Neural crest cell (in vitro differentiated cells): ENCODE measurements at places on chromosomes 7 and 10.

GRCh38 chr7:143322760-143323633, 7.1 kb downstream of the CLCN1 start:
- no peak for DNase-seq

- no peak for DNase-seq
Observed at GRCh38 chr10:32308027-32308603, 38.8 kb downstream of the EPC1 start.

- no peak for DNase-seq
Observed at GRCh38 chr7:154431045-154431444, 378.8 kb downstream of the DPP6 start.

GRCh38 chr7:124856299-124856888, 73.2 kb downstream of the POT1 start:
- no peak for DNase-seq

- DNase-seq: no peak
Observed at GRCh38 chr7:45391618-45392451, 182.3 kb upstream of the ADCY1 start.

DNA sequence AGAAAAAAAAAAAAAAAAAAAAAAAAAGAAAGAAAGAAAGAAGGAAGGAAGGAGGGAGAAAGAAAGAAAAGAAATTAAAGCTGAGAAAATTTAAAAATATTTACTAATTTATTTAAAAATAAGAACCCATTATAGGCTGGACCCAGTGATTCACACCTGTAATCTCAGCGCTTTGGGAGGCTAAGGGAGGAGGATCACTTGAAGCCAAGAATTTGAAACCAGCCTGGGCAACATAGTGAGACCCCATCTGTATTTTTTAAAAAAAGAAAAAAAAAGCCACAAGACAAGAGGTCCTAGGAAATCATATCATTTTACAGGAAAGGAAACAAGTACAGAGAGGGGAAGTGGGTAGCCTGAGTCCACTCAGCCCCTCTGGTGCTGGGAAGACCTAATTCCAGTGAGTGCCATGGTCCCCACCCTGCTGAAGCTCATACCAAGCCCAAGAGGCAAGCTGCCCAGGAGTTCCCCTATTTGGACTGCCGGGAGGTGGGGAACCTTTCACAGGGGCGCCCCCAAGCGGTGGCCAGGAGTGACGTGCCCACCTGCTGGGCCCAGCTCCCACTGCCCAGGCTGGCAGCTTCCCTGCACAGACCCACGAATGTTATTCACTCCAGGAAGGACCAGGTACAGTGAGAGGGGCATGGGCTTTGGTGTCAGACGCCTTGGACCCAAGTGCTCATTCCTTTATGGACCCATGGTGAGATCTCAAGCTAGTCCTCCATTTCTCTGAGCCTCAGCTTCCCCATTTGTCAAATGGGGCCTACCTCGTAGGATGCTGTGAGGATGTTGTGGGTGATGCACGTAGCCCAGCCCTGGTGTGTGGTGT, 133.6 kb downstream of the ZMIZ1 start:
- peak; percentile 47 for DNase-seq

DNA sequence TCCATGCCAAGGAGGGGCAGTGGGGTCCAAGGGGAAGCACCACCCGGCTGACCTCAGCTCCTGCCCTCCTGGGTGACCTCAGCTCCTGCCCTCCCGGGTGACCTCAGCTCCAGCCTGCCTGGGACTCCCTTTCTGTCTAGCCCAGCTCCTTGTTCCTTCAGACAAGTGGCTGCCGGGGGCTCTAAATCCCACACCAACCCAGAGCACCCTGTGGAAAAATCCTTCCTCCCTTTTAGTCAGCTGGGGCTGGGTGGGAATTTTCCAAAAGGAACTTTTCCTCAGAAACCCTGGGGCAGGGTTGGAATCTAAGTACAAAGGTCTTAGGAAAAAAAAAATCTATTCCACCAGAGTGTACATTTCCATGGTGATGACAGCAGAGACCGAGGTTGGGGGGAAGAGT, 36.3 kb downstream of the AKR1B1 start:
- DNase-seq: no peak

GRCh38 chr10:34467364-34467763, 347.7 kb downstream of the PARD3 start:
- DNase-seq: no peak

DNA sequence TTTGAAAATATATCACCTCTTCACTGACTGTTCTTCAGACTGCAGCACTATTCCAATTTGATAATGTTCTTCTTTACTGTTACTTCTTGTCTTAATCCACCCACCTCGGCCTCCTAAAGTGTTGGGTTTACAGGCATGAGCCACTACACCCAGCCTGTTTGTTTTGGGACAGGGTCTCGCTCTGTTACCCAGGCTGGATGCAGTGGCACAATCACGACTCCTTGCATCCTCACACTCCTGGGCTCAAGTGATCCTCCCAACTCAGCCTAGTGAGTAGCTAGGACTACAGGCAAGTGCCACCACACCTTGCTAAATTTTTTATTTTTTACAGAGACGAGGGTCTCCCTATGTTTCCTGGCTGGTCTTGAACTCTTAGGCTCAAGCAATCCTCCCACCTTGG, 77.9 kb downstream of the NDUFB2 start:
- DNase-seq: no peak

DNA sequence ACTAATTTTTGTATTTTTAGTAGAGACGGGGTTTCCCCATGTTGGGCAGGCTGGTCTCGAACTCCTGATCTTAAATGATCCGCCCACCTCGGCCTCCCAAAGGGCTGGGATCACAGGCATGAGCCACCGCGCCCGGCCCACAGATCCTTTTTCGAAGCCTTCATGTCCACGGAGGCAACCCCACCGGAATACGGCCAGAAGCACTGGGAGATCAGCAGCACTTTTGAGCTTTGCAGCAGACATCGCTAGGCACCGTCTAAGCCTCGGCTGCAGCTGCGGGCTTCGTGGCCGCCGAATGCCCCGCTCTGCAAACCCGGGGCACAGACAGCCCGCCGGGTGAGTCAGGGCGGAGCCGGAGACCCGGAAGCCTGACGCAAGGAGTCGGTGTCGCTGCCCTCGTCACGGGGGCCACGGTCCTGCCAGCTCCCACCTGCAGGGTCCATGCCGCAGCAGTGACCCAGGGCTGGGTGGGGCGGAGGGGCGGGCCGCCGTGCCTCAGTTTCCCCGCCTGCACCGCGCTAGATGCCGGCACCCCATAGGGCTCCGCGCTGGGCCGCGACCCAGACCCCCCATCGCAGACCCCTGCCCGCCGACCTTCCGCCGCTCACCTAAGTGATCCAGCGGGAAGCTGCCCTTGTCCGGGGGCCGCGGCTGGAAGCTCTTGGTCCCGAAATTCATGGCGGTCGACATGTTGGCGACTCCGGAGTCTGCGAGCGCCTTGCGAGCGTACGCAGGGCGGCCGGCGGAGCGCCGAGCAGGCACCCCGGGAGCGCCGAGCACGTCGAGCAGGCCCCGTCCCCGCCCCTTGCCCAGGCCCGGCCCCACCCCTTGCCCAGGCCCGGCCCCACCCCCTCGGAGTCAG, at the start of gene COX19:
COX19 (minus strand) TSS at position 730 of the 862 bp plus-strand sequence; CDS start at position 690, 40 bp downstream.
- DNase-seq: peak; percentile 88

DNA sequence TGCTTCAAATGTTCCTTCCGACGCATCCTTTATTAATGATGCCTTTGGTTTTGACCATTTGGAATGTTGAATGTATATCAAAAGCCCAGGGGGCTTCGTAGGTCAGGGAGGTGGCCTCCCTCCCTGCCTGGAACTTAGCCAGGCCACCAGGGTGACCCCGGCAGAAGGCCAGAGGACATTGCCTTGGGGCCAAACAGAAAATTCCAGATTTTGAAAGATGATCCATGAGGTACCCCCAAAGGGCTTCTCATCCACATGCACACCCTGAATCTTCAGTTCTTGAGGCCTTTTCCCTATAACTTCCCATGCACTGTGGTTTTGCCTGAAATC, 171.7 kb downstream of the ADAM12 start:
- no peak for DNase-seq

GRCh38 chr10:52883996-52884871, 111.7 kb upstream of the MBL2 start:
- DNase-seq: peak; percentile 58

- no peak for DNase-seq
Observed at GRCh38 chr10:129895811-129896135, 68.3 kb downstream of the EBF3 start.

- DNase-seq: no peak
Observed at GRCh38 chr7:97275475-97275874, 158.0 kb downstream of the SDHAF3 start.

- no peak for DNase-seq
Observed at GRCh38 chr10:97542169-97543024, 30.2 kb upstream of the ANKRD2 start.

GRCh38 chr10:48568546-48568945, 36.3 kb downstream of the ARHGAP22 start:
- DNase-seq: no peak

GRCh38 chr10:126421756-126422256, 33.5 kb upstream of the ADAM12 start:
- no peak for DNase-seq

GRCh38 chr10:128708182-128708581, 582.0 kb upstream of the MKI67 start:
- DNase-seq: no peak

- no peak for DNase-seq
Observed at GRCh38 chr7:18437101-18437500, 58.4 kb upstream of the HDAC9 start.

GRCh38 chr10:129867631-129868179, 96.4 kb downstream of the EBF3 start:
- no peak for DNase-seq

DNA sequence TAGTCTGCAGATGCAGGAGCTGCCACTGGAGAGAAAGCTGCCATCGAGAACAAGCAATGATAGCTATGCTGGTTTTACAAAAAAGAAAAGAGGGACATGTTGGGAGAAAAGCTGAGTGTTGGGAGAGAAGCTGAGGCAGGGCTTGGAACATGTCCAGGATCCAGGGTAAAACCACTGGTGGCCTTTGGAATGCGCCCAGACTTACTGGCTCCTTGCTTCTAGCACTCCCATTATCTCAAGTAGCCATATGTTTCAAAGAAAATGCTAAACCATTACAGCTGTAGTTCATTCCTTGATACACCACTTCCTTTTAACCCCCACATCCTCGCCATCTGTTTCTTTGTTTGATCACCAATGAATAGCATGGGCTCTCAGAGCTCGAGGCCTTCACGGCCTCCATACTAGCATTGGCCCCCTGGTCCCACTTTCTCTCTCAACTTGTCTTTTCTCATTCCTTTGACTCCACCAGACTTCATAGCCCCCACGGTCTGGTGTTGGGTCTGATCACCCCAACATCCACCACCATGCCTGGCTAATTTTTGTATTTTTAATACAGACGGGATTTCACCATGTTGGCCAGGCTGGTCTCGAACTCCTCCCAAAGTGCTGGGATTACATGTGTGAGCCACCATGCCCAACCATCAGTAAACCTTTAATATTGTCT, 23.8 kb upstream of the PLAC9 start:
- DNase-seq: no peak

DNA sequence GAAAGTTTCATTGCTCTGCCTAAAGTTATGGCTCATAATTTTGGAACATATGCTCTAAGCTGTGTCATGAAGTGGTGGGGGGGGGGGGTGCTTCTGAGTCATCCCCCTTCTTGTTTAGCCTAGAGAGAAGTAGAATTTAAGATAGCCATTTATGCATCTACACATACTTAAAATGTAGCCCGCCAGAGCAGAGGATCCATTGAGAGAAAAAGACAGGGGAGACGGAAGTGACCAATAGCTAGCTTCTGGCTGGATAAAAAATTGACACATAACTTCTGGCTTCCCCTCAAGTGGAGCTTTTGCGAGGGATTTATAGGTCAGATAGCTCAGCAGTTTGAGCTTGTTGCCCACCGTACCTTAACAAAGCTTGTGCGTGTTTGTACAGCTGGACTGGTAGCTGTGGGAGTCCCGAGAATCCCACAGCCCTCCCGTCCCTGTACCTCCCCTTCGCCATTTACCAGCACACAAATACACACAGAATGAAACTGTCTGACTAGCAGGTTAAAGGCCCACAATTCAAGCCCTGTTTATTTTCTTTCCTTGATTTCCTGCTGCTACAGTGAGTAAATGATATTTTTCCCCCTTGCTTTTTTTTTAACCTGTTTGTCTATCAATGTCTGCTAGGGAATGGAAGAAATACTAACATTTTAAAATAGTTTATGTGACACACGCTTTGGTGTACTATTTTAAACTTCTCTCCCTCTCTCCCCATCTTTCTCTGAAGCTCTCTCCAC, 232.6 kb upstream of the FERD3L start:
- no peak for DNase-seq

GRCh38 chr10:50416881-50417280, 165.6 kb upstream of the ASAH2 start:
- DNase-seq: no peak

DNA sequence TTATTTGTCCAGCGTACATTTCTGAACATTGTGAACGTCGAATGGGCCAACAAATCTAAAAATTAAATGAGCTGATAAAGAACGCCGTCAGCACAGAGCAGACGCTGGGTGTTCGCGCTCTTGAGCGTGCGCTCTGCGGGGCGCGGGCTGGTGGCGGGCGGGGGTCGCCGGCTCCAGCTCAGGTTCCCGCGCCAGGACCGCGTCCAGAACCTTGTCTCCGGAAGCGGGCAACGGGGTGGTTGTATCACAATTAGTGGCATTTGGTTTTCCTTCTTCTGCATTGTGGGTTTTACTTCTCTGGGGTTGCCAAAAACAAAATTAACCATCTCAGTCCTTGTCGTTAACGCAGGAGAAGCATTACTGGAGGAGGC, 2.4 kb downstream of the CYP2E1 start:
- no peak for DNase-seq

DNA sequence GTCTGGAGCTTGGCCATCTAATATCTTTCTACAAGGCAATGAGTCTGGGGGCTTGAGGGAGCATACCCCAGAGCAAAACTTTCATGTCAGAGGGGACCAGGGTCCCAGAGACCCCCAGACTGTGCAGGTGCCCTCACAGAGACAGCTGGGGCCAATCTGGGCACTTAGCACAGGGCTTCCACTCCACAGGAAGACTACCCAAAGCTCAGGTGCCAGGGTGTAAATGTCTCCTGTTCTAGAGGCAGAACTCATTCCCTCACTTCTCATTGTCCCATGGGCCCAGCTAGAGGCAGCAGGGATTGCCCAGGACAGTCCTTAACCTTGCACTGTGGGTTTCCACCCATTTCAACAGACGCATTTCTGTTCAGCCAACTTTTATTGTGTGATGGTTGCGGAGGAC, 246.9 kb downstream of the ACTR3B start:
- no peak for DNase-seq

GRCh38 chr7:140284062-140284461, 107.3 kb upstream of the KDM7A start:
- DNase-seq: no peak

DNA sequence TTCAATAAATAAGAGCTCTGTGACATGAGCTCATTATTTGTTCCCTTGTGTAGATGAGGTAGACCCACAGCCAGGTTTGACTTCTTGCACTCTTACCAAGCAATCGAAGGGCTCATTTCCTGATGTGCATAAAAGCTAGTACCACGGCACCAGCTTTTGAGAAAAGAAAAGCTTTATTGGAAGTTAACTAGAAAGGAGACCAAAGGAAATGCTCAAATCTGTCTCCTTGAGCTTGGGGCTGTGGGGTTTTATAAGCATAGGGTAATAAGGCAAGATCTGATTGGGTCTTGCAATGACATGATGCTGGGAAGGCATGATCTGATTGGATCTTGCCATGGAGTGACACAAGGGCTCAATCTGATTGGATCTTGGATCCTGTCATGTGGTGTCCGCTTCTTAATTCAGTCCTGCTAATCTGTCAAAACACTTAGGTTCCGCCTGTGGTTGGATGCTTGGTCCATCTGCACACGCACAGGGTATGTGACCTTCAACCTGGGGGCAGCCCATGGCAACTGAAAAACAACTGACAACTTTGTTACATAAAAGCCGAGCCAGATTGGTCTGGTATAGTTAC, 47.8 kb upstream of the FRMD4A start:
- no peak for DNase-seq
